ENCODE measurements at places on chromosomes 12 and 14. TPM values are rescaled to one million over a fixed set of nuclear protein-coding genes. Genes with fewer than 3 reads are reported as not detected.

GRCh38 chr12:132444283-132444682, 45.7 kb upstream of the FBRSL1 start:
- DNase-seq, result no peak

The OTX2 gene
- not detected for total RNA-seq

DNA sequence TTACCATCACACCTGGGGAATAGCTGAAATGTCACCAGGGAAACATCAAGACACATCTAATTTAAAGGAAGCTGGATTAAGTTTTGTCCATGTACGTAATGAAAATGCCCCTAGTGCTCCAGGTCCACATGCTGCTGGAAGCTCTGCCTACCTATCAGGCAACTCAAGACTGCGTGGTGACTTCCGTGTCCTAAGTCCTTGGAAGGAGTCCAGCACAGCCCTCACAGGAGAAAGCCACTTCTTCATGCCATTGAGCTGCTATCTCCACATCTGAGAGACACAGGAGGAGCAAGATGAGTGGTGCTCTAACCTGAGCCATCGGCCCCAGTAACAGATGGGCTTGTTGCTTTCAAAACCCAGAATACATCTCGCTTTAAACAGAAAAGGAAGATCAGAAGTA, 316.4 kb downstream of the DPF3 start:
- DNase-seq, result no peak

DNA sequence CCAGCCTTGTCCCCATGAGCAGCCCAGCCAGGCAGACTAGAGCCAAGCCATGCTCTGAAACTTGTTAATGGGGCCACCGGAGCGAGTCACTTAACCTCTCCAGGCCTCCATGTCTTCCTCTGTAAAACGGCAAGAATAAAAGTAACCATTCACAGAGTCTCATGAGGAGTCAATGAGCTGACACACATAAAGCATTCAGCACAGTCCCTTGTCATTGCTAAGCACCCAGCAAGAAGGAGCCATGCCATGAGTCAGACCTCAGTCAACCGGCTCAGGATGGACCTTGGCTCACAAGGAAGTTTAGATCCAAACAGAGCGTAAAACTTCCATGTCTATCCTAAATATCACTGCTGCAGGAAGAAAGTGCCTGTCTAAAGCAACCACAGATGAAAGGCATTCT, 10.6 kb downstream of the FICD start:
- no peak for DNase-seq

The LHX5 gene
- not detected for total RNA-seq

GRCh38 chr14:31927348-31927832, 149.7 kb upstream of the ARHGAP5 start:
- no peak for DNase-seq

DNA sequence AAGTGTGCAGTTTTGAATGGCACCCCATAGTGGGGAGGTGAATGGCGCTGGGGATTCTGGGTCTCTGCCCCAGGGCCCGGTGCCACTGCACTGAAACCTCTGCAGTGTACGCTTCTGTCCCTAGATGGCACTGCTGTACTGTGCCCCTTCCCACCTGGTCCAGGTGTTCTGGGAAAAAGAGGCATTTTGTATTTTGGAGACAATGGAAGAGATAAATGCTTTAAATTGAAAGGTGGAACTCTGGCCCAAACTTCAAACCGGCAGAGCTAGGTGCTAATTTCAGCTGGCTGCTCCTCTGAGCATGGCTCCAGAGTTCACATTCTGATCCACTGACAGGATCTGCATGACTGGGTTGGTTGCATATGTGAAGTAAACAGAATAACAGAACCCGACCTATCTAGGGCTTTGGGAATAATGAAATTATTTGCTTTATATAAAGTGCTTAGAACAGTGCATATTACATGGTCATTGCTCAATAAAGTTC, 52.2 kb downstream of the KRT80 start:
- no peak for DNase-seq

DNA sequence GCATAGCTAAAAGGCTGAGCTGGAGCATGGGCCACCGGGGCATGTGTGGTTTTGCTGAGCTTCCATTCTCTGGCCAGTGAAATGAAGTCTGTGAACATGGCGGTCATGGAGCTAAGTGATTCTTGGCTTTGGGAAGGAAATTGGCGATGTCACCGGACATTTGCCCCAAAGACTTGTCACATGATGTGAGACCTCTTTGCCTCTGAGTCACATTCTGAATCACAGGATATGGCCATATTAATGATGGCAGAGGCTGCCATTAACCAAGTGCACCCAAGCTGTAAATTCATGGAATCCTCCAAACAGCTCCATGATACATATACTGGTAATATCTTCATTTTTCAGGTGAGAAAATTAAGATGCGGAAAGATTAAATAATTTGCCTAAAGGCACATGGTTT, 27.4 kb upstream of the BATF start:
- no peak for DNase-seq

The FAM186B gene
- total RNA-seq, result 0.55 TPM

- DNase-seq, result no peak
Observed at GRCh38 chr14:69797573-69798338, 715 bp upstream of the SLC10A1 start.

DNA sequence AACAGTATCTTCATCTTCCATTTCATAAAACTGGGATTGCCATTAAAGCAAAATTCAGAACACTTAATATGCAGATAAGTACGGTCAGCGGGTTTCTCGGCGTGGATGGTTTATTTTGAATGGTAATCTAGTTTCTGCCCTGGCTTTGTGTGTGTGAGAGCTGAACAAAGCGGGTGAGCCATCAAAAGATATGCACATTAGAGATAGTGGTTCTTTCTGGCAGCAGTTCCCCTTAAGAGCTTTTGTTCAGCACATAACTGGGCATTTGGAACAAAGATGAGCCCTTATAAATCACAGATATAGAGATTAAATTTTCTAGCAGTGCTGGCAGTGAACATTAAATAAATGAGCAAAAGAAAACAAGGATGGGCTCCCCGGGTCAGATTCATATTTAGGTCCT, 207.5 kb downstream of the CALM1 start:
- no peak for DNase-seq

DNA sequence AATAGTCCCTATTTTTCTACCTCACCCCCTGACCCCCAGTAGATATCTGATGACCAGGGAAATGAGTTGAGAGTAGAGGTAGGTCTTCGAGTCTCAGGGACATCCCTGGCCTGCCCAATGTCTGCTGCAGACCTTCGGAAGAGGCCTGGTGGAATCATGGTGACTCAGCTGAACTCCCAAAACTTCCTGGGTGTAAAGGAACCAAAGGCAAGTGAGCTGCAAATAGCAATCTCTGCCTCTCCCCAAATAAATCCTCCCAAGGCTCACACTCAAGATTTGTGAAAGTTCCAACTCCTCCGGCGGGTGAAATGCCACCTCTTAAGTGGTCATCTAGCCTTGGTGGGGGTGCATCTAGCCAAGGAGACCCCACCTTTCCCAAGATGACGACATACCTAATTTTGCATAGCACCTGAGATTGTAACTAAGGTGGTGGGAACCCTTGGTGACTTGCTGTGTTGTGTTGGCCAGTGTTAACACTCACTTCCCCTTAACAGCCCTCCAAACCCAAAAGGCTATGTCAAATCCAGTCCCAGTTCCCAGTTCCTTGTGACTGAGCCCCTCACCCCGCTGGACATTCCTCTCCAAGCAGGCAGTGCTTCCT, 6.3 kb downstream of the ZFP36L1 start:
- DNase-seq, result peak; percentile 51

- no peak for DNase-seq
Observed at GRCh38 chr14:63045234-63045611, at the start of gene KCNH5. Gene KCNH5, minus strand, starts transcription at chr14:63045458. Its CDS starts 272 bp downstream, at chr14:63045186.

- DNase-seq, result no peak
Observed at GRCh38 chr14:101538878-101539277, 22.4 kb upstream of the DIO3 start.

The FLVCR2 gene
- 9.5 TPM for total RNA-seq

The TTC9 gene
- total RNA-seq, result 0.51 TPM

The KCNA1 gene
- total RNA-seq, result 0.19 TPM

DNA sequence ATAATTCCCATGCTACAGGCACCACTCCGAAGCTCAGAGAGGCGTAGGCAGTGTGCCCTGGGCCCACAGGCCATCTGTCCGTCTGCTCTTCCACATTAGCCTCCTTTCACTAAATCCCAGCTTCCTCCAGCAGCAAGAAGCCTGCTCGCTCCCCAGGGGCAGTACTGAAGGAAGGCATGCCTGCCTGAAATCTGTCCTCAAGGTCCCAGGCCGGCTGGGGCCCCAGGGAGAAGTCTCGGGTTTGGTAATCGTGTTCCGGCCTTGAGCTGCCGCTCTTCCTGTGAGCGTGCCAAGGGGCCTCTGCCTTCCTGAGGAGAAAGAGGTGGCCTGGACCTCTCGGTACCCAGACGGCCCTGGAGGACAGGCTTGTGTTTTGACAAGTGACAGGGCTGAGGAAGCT, 15.2 kb upstream of the DLK1 start:
- no peak for DNase-seq

- DNase-seq, result no peak
Observed at GRCh38 chr12:105423237-105423636, 92.7 kb downstream of the C12orf75 start.

GRCh38 chr12:116319898-116320621, 42.6 kb upstream of the MED13L start:
- DNase-seq, result no peak

The SRRM4 gene
- not detected for total RNA-seq

DNA sequence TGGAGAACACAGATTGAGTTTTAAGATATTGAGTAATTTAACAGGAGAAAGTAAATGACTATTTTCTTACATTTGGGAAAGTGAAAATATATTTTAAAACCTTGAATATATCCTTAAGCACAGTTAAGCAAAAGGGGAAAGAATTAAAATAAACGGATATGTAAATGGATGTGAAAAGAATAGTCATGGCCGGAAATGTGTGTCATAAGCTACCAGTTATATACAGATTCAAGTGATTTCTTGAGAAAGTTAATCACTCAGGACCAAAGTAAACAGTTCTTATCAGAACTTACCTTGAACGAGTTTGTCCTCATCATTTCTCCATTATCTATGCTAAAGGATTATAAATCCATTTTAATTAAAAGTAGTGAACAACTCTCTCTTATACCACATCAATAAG, 33.4 kb downstream of the C12orf75 start:
- DNase-seq, result no peak

DNA sequence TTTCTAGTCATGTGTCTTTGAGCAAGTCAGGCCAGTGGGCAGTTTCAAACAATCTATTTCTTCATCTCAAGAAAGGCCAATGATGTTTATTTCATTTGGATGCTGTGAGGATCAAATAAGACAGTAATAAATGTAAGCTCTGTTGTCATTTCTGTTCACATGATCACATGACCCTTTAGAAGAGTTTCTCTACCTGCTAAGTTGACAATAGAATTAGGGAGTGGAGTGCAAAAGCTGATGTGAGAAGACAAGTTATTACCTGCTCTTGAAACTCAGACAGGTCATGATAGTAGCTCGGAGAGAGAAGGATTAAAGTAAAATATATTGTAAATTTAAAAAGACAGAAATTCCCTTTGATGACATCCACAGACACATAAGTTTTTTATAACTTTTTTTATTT, 37.3 kb upstream of the DCN start:
- no peak for DNase-seq

DNA sequence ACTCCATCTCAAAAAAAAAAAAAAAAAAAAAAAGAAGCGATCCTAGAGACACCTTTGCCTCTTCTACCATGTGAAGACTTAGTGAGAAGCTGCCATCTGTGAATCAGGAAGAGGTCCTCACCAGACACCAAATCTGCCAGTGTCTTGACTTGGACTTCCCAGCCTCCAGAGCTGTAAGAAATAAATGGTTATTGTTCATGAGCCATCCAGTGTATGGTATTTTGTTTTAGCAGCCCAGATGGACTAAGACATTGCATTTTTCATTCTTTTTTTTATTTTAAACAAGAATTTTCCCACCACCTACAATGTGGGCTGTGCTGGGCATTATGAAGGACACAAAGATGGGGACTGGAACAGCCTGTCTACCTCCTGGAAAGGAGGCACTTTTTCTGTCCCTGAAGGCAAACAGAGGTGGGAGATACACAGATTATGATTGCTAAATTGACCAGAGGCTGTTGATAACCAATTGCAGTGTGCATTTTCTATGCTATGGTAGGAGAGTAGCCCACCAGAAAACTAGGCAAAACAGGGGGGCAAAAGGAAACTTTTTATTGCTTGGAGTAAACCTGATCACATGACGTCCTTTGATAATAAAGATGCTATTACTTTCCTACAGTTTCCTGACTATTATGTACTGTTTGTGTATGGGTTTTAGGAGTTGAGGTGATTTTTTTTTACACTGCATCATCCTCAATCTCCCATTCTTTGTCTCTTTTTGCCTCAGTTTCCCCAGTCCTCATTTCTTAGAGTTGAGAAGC, 2.8 kb upstream of the C12orf43 start:
- no peak for DNase-seq

The KRT7 gene
- total RNA-seq, result 11.7 TPM

GRCh38 chr12:89918172-89918846, 209.7 kb upstream of the ATP2B1 start:
- DNase-seq, result no peak

DNA sequence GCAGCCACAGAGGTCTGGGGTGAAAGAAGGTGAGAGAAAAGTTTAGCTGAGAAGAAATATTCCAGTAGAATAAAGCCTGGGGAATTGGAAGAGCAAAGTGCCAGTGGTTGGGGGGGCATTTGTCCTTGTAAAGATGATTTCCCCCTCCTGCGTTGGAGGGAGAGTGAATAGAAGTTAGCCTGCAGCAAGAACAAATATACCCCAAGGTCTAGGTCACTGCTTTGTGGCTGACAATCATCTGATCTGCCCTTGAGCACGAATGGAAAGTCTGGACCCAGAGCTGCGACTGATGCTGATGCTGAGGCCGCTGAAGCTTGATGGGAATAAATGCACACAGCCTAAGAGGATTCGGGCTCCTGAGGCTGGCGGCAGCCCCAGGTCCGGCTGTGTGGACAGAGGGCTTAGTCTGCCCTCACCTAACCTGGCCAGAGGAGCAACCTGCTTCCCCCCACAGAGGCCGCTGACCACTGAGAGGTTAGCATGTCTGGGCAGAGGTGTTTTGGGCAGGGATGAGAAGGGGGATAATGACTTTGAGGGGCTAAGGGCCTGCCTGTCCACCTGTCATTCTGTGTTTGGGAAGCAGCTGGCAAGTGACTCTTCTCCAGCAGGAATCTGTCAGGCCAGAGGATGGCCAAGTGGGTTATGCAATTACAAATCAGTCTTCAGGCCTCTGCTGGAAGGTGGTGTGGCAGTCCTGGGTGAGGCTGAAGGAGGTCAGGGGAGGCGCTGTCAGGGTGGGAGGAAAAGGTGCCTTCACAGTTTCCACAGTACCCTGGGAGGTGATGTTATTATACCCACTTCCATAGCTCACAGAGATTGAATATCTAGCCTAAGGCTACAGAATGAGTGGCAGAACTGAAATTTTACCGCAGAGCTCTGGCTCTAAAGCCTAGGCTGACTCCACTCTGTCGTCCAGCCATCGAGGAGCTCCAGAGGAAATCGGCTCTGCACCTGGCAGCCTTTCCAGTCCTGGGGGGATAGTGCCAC, 11.7 kb downstream of the TUBA1C start:
- DNase-seq, result no peak

DNA sequence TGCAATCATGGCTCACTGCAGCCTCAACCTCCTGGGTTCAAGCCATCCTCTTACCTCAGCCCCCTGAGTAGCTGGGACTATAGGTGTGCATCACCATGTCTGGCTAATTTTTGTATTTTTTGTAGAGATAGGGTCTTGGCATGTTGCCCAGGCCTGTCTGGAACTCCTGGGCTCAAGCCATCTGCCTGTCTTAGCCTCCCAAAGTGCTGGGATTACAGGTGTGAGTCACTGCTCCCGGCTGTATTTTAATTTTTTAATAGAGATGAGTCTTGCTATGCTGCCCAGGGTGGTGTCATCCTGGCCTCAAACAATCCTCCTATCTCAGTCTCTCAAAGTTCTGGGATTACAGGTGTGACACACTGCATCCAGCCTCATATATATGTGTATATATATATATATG, 31.7 kb upstream of the GPRC5A start:
- DNase-seq, result no peak
